Stimulated activated CD4-positive, alpha-beta T cell treated with anti-CD3 and anti-CD28 coated beads, Interleukin-4, amount 100 ng/mL, for 24 hours (primary cell): ENCODE measurements at places on chromosomes 4 and X.

DNA sequence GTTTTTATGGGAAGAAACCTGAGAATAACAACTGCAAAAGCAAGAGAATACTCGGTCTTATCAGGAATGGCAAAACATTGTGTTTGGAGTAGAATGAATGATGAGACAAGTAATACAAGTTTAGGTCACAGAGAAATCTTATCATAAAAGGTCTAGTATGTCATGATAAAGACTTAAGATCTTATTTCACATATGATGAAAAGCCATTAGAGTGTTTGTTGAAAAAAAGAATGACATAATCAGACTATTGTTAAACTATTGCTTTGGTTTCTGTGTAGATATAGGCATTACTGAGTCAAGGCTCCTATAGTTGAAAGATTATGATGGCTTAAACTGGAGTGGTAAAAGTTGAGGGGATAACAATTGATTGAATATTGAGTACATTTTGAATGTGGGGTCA, 603.6 kb downstream of the CCSER1 start:
- DNase-seq: no peak

DNA sequence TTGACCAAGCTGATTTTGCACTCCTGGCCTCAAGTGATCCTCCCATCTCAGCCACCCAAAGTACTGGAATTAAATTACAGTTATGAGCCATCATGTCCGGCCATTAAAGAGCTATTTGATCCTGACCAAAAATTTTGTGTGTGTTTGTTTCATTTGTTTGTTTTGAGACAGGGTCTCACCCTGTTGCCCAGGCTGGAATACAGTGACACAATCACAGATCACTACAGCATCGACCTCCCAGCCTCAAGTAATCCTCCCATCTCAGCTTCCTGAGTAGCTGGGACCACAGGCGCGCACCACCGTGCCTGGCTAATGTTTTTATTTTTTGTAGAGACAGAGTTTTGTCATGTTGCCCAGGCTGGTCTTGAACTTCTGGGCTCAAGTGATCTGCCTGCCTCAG, 82.9 kb upstream of the RBPJ start:
- no peak for DNase-seq

- DNase-seq: no peak
These were observed 18.2 kb upstream of the RHOH start for GRCh38 chr4:40178672-40179071.

- no peak for DNase-seq
These were observed 50.8 kb upstream of the HOPX start for GRCh38 chr4:56731857-56732256.

DNA sequence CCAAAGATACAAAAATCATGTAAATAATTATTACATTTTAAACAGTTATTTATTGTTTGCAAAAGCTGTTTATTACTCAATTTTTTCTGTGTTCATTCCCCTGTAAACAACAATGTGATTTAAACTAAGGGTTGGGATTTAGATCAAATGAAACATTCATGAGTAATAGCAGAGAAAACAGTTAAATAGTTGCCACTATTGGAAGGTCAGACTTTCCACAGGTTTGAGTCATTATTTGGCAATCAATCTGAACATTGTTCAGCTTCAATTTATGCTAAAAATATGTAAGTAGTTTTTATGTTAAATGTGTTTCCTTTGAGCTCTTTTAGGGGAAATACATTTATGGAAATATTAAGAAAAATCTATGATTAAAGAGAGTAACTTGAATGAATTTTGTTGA, 144.9 kb downstream of the STIM2 start:
- no peak for DNase-seq

DNA sequence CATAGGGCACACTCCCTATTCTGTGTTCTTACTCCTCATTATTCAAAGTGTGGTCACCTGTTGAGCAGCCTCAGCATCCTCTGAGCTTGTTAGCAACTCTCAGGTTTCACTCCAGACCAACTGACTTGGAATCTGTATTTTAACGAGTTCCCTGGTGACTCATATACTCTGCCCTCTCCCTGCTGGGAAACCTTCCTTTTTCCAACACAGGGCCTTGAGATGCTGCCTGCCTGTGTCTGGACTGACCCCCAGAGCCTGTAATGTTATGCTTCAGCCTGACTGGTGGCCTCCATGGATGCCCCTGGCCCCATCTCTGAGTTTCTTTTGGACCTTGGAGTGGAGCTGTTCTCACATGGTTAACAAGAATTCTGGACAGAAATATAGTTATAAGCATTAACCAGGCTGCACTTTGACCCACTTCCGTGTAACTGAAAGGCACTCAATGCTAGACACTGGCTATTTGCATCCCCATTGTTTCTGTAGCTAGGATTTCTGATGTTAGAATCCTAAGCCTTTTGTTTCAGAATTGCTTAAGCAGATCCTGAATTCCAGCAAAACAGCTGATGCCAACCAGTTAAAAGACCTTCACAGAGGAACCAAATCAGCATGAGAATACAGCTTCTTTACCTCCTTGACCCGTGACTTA, 262.6 kb downstream of the STIM2 start:
- no peak for DNase-seq

GRCh38 chrX:112512509-112512908, 167.2 kb downstream of the LHFPL1 start:
- DNase-seq: no peak

DNA sequence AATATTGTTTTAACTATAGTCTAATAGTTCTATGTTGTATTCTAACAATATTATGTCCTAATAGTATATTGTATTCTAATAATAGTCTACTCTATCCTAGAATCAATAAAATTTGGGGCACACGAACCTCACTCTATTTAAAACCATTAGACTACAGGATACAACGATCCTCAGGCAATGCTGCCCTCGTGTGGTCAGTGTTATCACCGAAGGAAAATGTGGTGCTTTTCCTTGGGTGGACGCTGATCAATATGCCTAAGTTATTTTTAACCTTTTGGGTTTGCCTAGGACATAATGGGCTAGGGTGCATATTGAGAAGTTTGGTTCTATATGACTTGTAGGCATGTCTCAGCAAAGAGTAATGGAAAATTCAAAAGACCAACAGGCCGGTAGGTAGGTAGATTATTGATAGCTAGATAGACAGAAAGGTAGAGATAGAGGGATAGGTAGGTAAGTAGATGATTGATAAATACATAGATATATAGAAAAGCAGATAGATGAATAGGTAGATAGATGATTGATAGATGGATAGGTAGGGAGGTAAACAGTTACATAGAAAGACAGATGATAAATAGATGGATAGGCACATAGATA, 75.1 kb downstream of the PRKX start:
- DNase-seq: peak; percentile 24

DNA sequence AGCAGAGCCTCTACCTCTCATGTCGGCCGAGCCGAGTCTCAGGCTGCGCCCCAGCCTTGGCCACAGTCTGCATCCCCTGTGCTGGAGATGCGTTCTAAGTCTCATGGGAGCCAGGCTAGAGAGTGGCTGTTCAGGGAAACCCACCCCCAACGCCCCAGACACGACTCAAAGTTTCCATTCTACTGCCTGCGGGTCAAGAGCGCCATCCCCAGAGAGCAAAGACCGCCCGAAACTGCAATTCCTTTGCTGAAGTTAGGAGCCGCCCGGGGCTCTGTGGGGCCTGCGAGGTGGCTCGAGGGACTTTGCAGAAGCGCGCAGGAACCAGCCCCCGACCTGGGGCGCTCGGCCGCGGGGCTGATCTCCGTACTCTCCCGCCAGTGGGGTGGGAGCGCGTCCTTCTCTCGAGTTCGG, 10.0 kb upstream of the ELF4 start:
- peak; percentile 7 for DNase-seq

- DNase-seq: peak; percentile 66
These were observed 1.8 kb downstream of the TBC1D1 start for GRCh38 chr4:37892641-37893040.

- peak; percentile 1 for DNase-seq
These were observed 39.9 kb upstream of the HMX1 start for GRCh38 chr4:8911316-8912088.

GRCh38 chr4:184146951-184147350, 70.7 kb downstream of the ENPP6 start:
- DNase-seq: no peak
